D721Med (cell line): ENCODE measurements at places on chromosomes 3 and 15.

GRCh38 chr3:56981445-56982230 is 78.8 kb upstream of the SPATA12 start:
- no peak for DNase-seq

DNA sequence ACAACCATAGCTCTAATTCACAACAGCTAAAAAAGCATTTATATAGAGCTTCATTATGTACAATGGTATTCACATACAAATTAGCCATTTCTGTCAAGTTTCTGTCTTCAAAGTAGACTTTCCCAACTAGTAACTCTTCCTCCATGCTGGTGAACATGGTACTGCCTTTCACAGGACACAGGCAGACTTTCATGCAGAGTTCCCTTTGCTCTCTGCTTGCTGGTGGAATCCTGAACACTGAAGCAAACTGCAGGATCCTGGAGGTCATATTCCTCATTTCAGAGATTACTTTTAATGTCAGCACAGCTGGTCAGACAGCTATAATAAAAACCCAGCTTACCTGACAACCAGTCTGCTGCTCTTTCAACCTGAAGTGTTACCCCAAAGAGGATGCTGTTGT is 53.6 kb downstream of the TASOR start:
- no peak for DNase-seq

GRCh38 chr3:127467391-127467790 is 123.1 kb downstream of the TPRA1 start:
- no peak for DNase-seq

- DNase-seq: no peak
Measured at GRCh38 chr15:83810110-83810509, 156.2 kb downstream of the ADAMTSL3 start.

- no peak for DNase-seq
Measured at GRCh38 chr3:185460309-185460708, 38.5 kb downstream of the TMEM41A start.
